ENCODE measurements at places on chromosomes 3 and 15.

DNA sequence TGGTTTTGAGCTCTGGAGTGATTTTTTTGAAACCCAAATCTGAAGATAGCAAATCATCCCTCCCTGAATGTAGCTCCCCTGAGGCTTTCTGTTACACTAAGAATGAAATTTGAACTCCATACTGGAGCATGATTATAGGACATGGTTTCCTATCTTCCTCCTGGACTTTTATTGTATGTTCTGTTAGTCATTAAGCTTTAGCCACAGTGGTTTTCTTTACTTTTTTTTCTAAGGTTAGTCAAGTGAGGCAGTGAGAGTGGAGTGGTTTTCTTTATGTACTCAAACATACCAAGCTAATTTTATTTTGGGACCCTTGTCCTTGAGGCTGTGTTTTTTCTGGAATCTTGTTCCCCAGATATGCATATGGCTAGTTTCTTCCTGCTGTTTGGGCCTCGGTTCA lies 55.2 kb upstream of the FRMD4B start:
- DNase-seq = no peak

- DNase-seq = no peak
Observed at GRCh38 chr15:63283126-63283525, 5.7 kb downstream of the APH1B start.

DNA sequence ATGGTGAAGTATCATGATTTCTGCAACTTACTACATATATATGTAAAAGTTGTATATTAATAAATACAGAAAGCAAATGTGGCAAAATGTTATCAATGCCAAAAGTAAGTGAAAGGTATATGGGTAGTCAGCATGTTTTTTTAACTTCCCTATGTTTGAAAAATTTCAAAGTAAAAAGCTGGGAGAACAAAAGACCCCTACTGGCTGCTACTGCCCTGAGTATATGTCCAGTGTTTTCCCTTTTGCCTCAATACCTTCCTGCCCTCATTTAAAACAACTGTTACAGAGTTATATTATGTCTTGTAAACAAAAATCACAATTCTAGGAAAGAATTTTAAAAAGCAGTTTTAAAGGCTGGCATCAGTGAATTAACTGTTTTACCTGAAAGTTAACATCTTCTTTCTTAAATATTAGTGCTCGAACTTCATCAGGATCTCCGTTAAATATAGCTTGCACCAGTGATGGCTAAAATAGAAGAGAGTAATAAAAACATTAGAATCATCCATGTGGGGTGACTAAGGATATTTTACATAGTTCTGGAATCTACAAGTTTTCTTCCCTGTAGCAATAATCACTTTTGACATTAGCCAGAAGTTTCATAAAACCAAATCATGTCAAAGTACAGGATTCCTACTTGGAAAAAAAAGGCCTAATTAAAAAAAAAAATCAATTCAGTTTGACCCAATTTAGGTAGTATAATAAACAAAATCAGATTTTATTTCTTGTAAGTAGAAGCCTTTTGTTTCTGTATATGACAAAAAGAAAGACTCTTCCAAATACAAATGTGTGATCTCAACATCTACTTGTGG lies 2.7 kb downstream of the ANKRD28 start:
- DNase-seq = no peak

- DNase-seq = no peak
Observed at GRCh38 chr15:33941279-33942063, 26.8 kb upstream of the CHRM5 start.

GRCh38 chr3:42130329-42131070 lies 39.3 kb downstream of the TRAK1 start:
- DNase-seq = no peak

GRCh38 chr15:33866101-33866737 lies 102.1 kb upstream of the CHRM5 start:
- DNase-seq = no peak

DNA sequence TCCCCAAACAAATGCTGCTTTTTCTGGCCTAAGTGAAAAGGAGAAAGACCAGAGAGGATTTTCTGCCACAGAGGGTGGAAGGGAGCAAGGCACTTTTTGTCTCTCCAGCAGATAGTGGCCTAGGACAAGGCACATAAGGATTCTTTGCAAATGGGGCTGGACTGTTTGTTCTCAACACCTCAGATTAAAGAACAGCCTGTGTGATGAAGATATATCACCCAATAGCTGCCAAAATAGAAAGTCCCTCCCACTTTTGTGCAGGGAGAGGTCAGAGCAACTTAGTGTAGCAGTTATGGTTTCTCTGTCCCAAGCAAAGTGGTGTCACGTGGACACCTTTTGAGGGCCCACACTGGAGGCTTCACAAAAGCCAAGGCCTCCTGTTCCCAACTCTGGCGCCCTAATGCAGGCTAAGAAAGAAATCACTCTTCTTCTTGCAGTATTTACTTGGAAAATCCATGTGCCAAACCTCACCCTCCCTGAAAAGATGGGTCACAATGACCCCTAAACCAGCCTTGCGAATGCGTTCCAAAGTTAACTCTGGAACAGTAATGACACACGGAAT lies 84.9 kb downstream of the LRIG1 start:
- DNase-seq = no peak

DNA sequence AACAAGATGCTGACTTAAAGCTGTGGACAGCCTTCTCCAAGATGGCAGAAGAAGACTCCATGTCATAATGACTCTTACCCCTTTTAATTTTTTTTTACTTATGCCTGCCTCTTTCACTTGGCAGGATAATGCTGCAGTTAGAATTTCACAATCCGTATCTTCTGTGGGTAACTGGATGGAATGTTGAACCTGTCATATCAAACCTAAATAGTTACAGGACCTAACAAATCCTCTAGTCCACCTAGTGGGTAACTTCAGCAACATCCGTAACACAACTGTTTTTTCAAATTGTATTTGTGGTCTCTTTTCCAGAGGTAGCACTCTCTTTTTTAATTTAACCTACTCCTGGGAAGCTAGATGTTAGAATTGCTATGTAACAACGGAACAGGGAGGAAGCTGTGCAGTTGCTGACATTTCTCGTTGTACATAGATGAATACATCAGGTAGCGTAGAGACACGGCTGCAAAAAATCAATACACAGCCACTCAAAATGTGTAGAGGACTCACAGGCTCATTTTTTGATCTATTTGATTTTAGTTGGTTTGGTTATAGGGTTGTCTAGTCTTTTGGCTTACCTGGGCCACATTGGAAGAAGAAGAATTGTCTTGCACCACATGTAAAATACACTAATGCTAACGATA lies 43.9 kb upstream of the TRPM1 start:
- DNase-seq = no peak

GRCh38 chr3:78588906-78589621 lies 1178.7 kb downstream of the ROBO1 start:
- no peak for DNase-seq

- no peak for DNase-seq
Observed at GRCh38 chr3:43620831-43621655, 768 bp downstream of the ANO10 start.

- no peak for DNase-seq
Observed at GRCh38 chr15:99631255-99631654, 65.5 kb downstream of the MEF2A start.

DNA sequence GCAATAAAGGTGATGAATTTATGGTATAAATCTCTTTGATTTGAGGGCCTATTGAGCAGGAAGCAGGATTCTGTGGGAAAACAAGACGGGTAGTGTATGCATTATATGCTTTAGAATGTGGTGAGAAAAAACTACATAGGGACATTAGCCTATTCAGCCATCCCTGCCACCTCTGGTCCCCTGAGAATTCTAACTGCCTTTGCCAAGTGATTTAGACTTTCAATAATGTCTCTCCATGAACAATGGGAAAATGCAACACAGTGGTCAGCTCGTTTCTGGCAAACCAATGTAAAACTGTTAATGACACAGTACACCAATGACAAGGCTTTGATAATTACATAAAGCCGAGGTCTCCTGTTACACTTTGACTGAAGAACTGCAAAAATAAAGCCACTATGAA lies 314.7 kb upstream of the CNTN4 start:
- no peak for DNase-seq

GRCh38 chr3:143650827-143651226 lies 197.4 kb downstream of the SLC9A9 start:
- DNase-seq = no peak

- no peak for DNase-seq
Observed at GRCh38 chr15:61031532-61031931, 197.6 kb downstream of the RORA start.

- DNase-seq = no peak
Observed at GRCh38 chr3:142608631-142609030, 12.4 kb downstream of the PLS1 start.

GRCh38 chr3:24428481-24428880 lies 66.2 kb downstream of the THRB start:
- no peak for DNase-seq

GRCh38 chr3:86547692-86548091 lies 443.3 kb downstream of the VGLL3 start:
- DNase-seq = no peak

GRCh38 chr3:20857636-20858035 lies 671.6 kb upstream of the SGO1 start:
- DNase-seq = no peak

- DNase-seq = no peak
Observed at GRCh38 chr3:98564282-98565005, 29.0 kb downstream of the CPOX start.

DNA sequence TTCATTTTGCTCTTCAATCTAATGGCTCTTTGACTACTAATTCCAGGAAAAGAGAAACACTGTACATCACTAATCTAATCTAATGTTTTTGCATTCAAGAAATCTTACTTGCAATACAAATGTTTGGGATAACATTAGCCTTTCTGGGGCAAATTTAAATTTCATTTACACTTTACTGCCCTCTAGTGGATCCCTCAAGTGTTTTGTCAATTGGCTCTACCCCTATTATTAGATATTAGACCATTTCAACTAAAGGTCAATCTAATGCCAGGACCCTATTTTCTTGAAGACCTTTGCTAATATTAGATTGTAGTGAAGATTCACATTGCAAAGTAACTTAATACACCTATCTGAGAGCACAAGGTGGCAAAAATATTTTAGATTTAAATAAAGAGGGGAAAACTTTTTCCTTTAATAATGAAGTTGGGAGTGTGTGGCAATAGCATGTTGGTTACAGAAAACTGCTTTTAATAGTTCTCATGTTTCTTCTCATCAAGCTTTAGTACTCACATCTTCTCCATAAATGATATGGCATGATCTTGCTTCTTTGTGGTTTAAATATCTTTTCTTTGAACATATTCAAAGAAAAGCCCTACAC lies 5.0 kb downstream of the C2CD4A start:
- no peak for DNase-seq

DNA sequence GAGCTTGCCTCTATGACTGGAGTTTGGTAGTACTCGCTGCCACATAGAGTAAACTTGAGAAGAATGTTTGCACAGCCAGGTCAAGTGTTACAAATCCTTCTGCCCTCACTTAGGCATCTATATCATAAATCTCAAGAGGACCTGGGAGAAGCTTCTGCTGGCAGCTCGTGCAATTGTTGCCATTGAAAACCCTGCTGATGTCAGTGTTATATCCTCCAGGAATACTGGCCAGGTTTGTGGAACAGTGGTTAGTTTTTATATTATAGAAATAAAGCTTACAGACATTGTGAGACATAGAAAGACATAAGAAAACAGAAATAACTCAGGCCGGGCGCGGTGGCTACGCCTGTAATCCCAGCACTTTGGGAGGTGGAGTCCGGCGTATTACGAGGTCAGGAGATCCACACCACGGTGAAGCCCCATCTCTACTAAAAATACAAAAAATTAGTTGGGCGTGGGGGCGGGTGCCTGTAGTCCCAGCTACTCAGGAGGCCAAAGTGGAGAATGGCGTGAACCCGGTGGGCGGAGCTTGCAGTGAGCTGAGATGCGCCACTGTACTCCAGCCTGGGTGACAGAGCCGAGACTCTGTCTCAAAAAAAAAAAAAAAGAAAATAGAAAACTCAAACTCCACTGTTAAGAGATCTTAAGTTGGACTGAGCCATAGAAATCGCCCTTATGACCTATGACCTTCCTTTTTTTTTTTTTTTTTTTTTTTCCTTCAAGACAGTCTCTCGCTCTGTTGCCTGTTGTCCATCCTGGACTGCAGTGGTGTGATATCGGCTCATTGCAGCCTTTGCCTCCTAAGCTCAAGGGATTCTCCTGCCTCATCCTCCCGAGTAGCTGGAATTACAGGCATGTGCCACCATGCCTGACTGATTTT lies 2.2 kb downstream of the RPSA start:
- DNase-seq = no peak

DNA sequence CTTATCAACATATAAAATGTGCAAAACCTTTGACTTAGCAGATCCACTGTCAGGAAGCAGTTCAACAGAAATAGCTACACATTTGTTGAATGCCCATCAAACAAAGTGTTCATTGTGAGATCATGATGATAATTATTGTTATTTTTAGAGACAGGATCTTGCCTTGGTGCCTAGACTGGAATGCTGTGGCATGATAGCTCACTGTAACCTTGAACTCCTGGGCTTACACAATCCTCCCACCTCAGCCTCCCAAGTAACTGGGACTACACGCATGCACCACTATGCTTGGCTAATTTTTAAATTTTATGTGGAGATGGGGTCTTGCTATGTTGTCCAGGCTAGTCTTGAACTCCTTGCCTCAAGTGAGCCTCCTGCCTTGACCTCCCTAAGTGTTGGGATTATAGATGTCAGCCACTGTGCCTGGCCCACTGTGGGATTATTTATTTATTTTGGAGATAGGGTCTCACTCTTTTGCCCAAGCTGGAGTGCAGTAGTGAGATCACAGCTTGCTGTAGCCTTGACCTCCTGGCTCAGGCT lies 8.8 kb downstream of the MAP2K5 start:
- no peak for DNase-seq

DNA sequence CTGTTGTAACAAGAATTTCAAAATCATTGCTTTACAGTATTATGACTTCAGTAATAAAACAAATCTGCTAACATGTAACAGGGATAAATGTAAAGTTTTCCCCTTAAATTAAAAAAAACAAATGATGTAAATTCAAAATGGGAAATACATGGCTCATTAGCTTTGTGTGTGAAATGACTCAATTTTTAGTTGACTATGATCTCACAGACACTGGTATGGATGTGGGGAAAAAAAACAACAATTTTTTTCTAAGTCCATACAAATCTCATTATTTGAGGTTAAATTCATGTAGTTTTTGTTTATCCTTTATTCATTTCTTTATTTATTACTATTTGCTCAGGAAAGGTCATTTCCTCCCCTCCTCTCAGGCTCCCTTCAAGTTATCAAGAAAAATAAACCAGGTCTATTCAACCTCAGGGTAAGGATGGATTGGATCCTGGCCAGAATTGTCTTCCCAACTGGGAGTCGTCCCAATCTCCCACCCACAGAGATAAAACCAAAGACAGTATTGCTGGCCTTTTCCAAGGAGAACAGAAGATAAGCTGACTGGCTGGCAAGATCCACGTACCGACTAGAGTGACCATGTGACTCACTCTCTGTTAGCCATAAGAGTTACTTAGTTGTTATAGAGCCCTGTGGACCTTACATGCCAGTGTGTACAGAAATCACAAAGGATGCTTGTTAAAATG lies 373.3 kb downstream of the GAP43 start:
- DNase-seq = no peak

GRCh38 chr15:25732191-25732590 lies 130.9 kb downstream of the ATP10A start:
- no peak for DNase-seq

GRCh38 chr3:114899186-114899931 lies 247.7 kb downstream of the ZBTB20 start:
- DNase-seq = no peak

GRCh38 chr3:77412021-77412438 lies 372.1 kb downstream of the ROBO2 start:
- no peak for DNase-seq

Measured in stimulated activated naive CD4-positive, alpha-beta T cell (primary cell).